ENCODE measurements at places on chromosomes 3 and 15. TPM values are rescaled to one million over a fixed set of nuclear protein-coding genes. Genes with fewer than 3 reads are reported as not detected.

The POLQ gene
- 0.99 TPM for total RNA-seq

The CYP8B1 gene
- total RNA-seq, result not detected

The RETNLB gene
- not detected for total RNA-seq

The UQCRC1 gene
- 358 TPM for total RNA-seq
